ENCODE measurements at places on chromosomes 3 and 15.

DNA sequence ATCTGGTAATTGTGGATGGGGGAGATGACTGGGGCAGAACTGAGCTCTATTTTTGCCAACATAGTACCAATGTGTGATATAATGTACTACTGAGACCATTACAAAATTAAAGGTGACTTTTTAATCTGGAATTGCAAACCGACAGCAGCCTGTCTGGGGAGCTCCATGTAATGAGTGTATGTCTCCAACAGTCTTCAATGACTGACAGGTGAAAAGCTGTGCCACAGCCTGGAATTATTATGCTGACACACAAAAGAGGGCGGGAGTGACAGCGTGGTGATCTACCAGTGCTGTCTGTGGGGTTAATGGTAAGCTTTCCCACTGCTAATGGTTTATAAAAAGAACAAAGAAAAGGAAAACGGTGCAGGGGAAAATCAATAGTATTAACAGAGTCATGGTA is 143.4 kb downstream of the CLSTN2 start:
- DNase-seq: no peak

GRCh38 chr3:134253475-134254226 is 3.0 kb upstream of the RYK start:
- no peak for DNase-seq

DNA sequence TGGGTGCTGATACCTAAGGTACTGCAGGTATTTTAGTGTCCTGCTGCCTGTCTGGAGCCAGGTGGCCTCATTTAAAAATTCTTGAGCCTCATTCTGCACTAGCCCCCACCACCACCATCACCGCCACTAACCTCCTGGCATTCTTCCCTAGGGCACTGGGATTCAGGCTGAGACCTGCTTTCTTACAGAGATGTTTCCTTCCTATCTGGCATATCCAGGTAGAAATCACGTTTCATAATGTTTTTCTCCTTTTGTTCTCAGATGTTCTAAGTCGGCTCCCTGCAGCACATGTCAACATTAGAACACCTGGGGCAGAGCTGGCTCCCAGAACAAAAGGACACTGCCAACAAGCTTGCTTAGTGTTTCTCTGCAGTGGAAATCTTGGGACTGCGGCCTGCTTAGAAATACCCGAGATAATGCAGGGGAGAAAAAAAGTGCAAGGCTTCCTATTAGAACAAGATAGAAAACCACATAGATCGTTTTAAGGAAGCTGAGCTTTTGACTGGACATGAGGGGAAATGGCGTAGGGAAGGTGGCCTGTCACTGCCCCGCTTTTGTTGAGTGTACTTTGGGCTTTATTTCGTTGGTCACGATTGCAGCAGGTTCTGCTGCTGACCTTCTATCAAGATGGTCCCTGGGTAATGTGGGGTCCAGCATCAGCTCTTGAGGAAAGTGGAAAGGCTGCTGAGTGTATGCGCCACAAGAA is 59.6 kb upstream of the PPARG start:
- DNase-seq: no peak

DNA sequence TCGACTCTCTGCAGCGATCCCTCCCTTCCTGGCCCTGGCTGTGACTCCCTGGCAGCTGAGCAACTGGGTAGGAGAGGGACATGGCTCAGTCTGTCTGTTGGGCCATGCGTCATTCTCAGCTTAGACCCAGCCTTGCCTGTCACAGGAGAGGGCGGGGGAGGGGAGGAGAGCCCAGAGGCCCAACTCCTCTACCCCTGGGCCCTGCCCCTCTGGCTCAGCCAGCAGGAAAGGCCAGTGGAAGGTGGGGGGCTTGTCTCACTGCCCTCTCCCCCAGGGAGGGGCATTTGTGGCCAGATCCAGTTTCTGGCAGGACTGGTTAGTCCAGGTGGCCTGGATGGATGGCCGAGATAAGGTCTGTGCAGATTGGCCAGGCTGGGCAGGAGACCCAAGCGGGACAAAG is 31.6 kb downstream of the DNAJB8 start:
- DNase-seq: no peak

DNA sequence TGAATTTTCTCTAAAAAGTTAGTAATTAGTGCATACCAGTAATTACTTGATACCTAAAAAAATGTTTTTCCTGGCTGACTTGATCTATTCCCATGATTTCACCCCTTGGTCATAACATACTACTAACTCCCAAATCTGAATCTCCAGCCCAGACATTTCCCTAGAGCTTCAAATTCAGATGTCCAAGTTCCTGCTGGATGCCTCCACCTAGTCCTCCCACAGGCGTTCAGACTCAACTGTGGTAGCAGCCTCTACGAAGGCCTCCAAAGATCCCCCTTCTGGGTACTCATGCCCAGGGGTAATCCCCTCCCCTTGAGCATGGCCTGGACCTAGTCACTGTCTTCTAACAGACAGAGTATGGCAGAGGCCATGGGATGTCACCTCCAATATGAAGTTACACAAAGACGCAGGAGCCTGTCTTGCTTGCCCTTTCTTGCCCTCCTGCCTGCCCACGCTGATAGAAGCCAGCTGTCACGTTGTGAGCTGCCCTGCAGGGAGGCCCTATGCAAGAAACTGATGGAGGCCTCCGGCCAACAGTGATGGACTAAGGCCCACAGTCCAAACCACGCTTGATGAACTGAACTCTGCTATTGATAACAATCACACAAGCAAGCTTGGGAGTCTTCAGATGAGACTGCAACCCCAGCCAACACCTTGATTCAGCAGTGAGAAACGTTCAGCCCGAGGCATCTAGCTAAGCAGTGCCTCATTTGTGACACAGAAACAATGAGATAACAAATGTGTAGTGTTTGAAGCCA is 8.6 kb upstream of the FBN1 start:
- no peak for DNase-seq

- DNase-seq: no peak
Observed at GRCh38 chr15:68830141-68830785, 9.6 kb upstream of the ANP32A start.

DNA sequence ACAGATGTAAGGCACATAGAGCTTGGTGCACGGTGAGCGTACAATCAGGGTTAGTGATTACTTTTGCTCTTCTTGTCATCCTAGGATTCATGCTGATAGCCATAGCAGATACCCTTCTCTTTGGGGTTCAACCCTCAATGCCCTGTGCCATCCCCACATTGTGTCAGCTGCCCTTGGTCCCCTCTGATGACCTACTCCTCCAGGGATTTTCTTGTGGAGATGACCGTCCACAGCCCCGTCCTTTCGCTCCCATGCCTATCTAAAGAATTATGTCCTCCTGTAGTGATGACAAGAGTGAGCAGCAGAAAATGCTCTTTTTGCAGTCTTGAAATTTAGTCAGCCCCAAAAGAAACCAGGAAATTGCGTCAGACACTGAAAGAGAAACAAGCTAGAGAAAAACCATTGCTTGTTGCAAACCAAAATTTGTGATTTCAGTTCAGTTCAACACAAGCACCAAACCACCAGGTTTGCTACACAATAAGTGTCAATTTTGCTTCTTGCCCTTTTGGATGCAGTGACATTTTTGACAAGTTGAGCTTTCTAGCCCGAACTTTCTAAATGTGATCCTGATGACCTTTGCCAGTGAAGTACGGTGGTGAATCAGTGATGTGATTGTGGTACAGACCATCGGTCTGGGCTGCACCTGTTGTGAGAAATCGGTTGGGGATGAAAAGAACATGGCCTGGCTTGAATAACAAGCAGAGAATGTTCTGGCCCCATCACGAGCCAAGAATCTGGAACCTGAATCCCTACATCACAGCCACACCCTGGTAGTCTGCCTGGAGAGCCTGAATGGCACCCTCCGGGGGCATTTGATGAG is 41.3 kb downstream of the CMTM7 start:
- peak; percentile 71 for DNase-seq

DNA sequence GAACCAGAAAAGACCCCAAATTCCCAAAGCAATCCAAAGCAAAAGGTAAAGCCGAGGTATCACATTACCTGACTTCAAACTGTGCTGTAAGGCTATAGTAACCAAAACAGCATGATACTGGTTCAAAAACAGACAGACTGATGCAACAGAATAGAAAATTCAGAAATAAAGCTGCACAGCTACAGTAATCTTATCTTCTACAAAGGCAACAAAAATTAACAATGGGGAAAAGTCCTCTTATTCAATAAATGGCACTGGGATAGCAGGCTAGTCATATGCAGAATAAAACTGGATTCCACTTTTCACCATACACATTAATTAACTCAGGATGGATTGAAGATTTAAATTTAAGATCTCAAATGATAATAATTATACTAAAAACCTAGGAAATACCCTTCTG is 392.6 kb upstream of the CBLB start:
- DNase-seq: no peak

DNA sequence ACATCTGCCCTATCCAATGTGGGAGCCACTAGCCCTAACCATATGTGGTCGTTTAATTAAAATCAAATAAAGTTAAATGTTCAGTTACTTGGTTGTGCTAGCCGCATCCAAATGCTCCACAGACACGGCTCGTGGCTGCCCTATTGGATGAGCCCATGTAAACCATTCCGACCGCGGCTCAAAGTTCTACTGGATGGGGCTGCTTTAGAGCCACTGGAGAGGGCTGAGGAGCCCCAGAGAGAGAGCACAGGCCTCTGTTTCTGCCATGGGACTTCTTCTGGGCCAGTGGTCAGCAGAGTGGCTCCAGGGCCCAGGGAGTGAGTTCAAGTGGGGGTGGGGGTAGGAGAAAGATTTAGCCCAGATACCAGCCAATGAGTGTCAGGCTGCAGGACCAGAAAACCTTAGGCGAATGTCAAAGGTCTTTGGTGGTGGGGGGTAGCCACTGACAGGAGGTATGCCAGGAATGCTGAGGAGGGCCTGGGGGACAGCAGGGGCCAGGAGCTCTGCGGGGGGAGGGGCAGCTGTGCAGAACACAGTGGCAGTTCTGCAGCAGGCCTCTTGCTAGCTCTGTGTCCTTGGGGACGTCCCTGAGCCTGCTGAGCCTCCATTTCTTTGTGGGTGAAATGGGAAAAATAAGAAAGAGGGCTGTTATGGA is 30.1 kb downstream of the SPSB4 start:
- DNase-seq: no peak

DNA sequence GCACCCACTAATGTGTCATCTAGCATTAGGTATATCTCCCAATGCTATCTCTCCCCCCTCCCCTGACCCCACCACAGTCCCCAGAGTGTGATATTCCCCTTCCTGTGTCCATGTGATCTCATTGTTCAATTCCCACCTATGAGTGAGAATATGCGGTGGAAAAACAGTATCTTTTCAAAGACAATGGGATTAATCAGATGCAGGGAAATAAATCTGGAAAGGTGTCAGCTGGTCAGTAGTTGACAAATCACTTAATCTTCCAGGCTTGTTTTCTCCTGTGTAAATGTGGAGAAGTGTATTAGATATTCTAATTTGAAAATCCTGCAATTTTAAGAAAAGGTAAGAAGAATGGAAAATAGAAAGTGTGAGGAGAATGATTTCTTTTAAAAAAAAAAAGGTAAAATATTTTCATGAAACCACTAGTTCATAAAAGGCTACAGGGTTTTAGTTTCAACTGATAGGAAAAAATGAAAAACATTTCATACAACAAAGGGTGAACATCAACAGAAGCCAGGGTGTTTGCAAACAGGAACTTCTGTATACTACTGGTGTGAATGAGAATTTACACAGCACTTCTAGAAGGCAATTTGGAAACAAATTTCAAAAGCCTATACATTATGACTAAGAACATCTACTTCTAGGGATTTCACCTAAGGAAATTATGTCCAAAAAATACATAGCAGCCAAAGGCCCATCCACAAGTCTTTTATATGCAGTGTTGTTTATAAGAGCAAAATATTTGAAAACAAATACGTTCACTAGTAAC is 113.5 kb downstream of the CBLB start:
- no peak for DNase-seq

- no peak for DNase-seq
Observed at GRCh38 chr3:8441969-8442559, 59.6 kb upstream of the LMCD1 start.

- no peak for DNase-seq
Observed at GRCh38 chr3:132657869-132658747, 1.5 kb downstream of the ACAD11 start.

DNA sequence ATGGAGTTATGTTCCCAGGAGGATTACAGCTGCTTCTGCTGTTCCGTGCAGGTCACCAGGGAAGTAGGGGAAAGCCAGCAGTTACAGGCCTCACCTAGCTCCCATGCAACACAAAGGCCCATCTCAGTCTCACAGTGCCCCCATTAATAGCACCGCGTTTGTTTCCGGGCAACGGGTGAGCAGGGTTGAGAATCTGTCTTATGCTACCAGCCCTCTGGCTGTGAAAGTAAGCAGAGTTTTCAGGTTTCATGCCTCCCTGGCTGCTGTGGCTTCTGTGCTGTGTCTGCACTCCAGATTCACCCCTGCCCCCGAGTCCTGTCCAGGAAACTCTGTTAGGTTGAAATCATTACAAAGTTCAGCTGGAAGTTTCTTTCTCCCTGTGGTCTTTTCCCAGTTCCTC is 254.4 kb upstream of the GPR149 start:
- no peak for DNase-seq

DNA sequence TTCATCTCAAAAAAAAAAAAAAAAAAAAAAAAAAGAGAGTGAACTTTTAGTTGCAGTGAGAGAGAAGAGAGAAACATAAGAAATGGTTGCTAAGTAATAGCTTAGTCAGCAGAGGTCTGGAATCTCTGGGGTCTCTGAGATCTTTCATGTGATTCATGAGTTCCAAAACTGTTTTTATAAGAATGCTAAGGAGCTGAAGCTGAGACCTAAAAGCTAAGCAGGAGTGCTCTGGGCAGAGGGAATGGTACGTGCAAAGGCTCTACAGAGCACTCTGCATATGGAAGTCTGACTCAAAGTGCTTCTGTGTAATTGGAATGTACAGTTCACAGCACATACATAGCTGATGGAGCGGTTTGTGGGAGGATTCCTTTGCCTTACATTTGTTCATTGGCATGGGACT is 66.3 kb upstream of the LRIG1 start:
- no peak for DNase-seq

DNA sequence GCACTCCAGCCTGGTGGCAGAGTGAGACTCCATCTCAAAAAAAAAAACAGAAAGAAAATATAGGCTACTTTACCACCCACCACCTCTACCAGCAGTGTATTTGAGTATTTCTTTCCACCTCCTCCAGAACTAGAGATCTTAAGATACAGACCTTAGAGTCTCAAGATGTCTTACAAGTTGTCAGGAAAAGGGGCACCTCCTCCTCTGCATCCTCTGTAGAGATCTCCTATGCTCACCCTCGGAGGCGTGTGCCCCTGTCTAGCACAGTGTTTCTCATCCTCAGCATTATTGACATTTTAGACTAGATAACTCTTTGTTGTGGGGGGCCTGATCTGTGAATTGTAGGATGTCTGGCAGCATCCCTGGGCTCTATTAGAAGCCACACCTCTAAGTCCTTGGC is 27.7 kb upstream of the P4HTM start:
- DNase-seq: no peak

DNA sequence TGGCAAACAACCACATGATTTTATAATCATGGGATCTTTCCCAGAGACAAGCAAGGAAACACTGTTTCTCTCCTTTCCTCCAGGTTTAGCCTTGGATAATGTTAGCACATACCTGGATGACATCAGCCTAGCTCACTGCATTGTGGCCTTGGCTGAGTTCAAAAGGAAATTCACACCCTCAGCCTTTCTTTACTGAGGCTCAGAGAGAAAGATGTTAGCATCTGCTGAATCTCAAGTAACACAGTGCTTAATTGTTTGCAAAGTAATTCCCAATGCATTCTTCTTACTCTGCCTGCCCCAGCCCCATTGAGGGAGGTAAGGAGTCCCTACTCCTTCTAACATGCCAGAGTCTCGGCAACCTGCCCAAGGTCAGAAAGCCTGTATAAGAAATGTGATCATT is 432.2 kb upstream of the LMCD1 start:
- no peak for DNase-seq
